Activated CD4-positive, CD25-positive, alpha-beta regulatory T cell (primary cell): ENCODE measurements at places on chromosomes 1 and 21.
A peak's percentile ranks its signal among the peaks of the same experiment; 100 is the strongest.

DNA sequence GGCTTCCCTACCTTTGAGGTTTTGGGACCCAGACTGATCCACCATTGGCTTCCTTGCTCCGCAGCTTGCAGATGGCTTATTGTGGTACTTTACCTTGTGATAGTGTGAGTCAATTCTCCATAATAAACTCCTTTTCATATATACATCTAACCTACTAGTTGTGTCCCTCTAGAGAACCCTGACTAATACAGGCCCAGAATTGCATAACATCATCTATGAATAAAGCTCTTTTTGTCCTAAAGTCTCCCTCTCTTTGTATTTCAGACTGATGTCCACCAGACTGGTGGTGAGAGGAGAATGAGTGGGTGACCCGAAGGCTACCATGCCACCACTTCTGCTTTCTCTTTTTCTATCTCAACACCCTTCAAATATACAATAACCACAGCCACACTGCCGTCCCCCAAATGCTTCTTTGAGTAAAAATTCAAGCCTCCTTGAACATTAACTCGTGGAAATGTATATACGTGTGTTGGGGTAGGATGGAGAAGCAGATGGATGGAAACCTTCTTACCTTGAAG, 265.7 kb downstream of the PTBP2 start:
- DNase-seq: no peak

DNA sequence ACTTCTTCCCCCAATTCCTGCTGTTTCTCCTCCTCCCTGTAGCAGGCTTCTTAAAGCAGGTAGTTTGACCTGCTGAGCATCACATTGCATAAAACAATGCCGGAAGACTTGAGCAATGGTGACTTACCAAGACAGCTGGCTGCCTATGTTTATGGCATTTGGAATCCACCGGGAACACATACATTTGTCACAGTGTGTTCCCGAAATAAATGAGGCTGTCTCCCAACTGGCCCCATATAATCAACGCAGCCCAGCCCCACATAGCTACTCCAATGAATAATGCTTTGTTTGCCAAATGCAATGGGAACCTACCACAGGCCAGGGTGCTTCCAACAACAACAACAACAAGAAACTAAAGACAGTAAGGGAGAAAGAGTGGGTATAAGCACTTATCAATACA, 186.1 kb upstream of the MAP1LC3C start:
- DNase-seq: no peak

- no peak for DNase-seq
Observed at GRCh38 chr1:202130816-202131522, 8.3 kb downstream of the GPR37L1 start.

DNA sequence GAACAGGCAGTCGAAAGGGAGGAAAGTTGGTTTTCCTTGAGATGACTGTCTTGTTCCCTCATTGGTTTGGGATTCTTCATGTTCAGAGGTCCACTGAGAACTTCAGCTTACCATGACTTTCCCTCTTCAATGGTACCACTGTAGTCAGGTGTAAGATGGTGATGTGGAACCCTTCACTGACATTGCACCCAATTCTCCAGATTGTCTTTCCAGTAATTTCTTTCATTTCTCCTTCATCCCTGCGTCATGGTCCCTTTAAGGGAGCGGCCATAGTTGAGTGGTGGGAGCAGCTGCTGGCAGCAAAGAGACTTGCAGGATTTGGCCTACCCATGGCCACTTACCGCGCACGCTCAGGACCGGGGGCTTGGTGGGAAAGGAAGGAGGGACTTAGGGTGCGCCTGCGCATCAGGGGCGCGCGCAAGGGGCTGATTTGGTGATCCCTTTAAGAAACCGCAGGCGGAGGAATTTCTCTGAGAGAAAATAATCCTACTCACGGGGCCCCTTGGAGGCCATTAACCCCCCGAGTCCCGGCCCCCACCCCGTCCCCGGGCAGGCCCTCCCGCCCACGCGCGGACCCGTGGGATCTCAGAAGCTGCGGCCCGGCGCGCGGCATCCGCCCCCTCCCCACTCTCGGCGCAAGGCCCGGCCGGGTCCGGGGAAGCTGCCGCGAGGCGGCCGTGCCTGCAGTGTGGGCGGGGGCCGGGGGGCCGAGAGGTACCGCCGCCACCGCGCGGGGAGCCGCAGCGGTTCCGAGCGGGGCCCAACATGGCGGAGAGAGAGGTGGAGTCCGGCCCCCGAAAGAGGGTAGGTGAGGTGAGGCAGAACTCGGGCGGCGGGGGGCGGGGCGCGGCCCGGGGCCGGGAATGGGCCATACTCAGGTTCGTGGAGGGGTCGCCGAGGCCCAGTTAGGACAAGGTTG, at the start of gene ZMYM4:
Gene ZMYM4, plus strand, starts transcription at position 428 of the 919 bp plus-strand sequence. Its CDS starts 338 bp downstream, at position 766.
- DNase-seq: peak; percentile 73

- DNase-seq: no peak
Observed at GRCh38 chr1:202711949-202712635, 1.8 kb upstream of the SYT2 start.

GRCh38 chr21:45899317-45900033, 82.1 kb upstream of the COL6A1 start:
- DNase-seq: no peak

- no peak for DNase-seq
Observed at GRCh38 chr1:168135921-168136708, 615 bp downstream of the GPR161 start.

GRCh38 chr1:12344596-12345349, 114.9 kb downstream of the VPS13D start:
- DNase-seq: no peak

- no peak for DNase-seq
Observed at GRCh38 chr1:65504263-65504662, 83.8 kb downstream of the LEPR start.

DNA sequence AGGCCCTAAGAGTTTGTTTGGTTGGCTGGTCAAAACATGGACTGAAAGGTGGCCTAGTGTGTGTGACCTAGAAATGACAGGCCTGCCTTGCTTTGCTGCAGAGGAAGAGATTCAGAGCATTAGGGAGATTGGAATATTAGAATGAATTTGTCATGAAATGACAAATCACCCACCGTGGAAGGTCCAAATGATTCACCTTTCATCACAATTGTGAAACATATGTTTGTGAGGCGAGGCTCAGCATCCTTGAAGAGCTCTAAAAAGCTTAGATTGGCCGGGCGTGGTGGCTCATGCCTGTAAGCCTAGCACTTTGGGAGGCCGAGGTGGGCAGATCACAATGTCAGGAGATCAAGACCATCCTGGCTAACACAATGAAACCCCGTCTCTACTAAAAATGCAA, 5.5 kb downstream of the LCE1B start:
- no peak for DNase-seq

DNA sequence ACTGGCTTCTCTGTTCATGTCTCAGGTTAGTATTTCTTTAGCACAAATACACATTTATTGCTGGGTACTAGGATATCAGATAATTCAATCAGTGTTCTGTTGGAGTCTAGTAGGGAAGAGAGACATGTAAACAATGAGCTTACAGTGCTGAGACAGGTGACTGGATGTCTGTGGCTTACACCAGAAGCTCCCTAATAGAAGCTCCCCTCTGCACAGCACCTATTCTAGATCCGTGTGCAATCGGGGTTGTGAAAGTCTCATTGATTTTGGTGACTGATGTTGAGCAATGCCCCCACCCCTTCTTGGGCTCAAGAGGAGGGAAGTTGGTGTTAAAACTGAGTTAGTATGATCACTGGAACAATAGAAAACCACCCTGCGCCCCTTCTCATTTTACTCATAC, 279.2 kb downstream of the RPS6KC1 start:
- no peak for DNase-seq

- no peak for DNase-seq
Observed at GRCh38 chr21:27582246-27582947, 615.5 kb upstream of the ADAMTS5 start.

DNA sequence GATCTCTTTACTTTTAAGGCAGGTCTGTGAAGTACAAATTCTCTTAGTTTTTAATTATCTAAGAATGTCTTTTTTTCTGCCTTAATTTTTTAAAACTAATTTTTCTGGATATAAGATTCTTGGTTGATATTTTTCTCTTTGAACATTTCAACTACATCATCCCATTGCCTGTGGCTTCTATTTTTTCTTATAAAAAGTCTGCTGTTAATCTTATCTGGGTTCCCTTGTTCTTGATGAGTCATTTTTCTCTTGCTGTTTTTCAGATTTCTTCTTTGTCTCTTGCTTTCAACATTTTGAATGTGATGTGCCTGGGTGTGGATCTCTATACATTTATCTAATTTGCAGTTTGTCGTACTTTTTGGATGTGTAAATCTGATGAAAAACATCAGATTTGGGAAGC, 525.2 kb upstream of the PBX1 start:
- no peak for DNase-seq

DNA sequence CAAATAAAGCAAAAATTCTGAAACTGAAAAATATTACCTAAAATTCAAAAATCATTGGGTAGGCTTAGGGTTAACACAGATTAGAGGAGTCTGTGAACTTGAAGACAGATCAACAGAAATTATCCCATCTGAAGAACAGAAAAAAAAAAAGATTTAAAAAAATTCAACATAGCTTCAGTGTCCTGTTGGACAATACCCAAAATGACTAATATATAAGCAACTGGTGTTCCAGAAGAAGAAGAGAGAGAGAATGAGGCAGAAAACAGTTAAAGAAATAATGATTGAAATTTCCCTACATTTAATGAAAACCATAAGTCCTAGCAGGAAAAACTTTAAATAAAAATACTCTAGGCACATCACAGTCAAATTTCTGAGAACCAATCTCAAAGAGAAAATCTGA, 31.5 kb downstream of the TMCO1 start:
- DNase-seq: no peak

DNA sequence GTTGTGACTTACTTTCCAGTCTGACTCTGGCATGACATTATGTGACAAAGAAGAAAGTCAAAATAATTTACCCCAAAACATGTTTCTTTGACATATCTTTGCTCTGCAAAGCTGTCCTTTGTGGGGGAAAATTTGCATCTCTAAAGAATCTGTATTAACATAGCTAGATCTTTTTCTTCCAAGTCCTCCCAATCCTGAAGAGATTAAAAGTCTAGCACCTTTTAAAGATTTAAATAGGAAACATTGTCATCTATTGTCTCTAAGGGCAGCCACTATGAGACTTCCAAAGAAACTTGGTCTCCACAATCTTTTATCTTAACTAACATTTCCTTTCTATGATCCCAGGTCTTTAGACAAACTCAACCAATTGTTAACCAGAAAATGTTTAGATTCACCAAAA, 16.0 kb downstream of the LRRC3 start:
- no peak for DNase-seq

- no peak for DNase-seq
Observed at GRCh38 chr1:62090016-62090415, 104.6 kb upstream of the L1TD1 start.

DNA sequence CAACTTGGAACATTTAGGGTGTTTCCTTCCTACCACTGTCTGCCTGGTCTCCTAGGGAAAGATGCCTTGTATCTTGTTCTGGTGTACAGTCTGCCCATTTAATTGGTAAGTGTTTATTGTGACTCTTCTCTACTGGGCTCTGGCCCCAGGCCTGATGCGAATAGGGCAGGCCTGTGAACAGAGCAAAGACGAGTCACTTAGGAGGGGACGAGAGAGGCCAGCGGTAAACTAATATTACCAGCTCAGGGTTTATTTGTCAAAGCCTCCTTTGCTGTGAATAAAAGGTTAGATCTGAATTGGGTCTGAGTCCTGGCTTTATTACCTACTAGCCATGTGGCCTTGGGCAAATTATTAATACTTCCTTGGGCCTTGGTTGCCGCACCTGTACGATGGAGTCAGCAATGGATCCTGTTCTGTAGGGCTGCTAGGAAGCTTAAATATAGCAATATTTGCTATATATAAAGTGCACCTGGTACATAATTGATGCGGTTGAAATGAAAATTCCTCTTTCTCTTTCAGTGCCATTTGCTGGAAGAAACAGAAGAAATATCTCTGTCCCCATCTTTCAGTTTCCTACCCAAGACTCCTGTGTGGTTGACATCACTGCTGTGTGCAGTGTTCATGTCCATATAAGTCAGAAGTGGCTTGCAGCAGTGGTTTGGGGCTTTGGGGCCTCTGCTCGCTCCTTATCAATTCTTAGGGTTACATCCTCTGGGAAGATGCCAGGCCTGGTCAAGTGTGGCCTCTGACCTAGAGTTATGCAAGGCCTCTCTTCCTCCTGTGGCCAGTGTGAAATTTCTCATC, 32.4 kb downstream of the MAPKAPK2 start:
- no peak for DNase-seq

GRCh38 chr1:231618609-231619256, 7.9 kb upstream of the DISC1 start:
- DNase-seq: no peak

DNA sequence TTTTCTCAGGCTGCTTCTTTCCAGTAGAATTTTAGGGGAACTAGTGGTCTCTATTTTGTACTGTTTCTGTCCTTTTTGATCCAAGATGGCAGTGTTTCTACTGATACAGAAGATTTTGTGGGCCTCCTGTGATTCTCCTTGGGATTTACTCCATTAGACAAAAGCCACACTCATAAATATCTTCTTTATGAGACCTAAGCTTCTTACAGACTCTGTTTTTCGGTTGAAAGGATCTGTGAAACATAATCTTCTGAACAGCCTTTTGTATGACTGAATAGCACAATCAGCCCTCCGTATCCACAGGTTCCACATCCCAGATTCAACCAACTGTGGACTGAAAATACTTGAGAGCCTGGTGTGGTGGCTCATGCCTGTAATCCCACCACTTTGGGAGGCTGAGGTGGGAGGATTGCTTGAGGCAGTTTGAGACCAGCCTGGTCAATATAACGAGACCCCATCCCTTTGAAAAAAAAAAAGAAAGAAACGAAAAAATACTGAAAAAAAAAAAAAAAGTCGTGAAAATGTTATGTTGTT, 10.8 kb upstream of the PSMD4 start:
- no peak for DNase-seq

GRCh38 chr1:5994713-5995621, 2.7 kb upstream of the NPHP4 start:
- DNase-seq: no peak

- no peak for DNase-seq
Observed at GRCh38 chr1:92980732-92981647, 19.7 kb upstream of the DIPK1A start.

- no peak for DNase-seq
Observed at GRCh38 chr1:37995751-37996345, 6.0 kb upstream of the SF3A3 start.

- DNase-seq: no peak
Observed at GRCh38 chr1:4267381-4268261, 367.5 kb upstream of the C1orf174 start.

GRCh38 chr1:192516776-192517297, 58.7 kb upstream of the RGS1 start:
- DNase-seq: no peak

DNA sequence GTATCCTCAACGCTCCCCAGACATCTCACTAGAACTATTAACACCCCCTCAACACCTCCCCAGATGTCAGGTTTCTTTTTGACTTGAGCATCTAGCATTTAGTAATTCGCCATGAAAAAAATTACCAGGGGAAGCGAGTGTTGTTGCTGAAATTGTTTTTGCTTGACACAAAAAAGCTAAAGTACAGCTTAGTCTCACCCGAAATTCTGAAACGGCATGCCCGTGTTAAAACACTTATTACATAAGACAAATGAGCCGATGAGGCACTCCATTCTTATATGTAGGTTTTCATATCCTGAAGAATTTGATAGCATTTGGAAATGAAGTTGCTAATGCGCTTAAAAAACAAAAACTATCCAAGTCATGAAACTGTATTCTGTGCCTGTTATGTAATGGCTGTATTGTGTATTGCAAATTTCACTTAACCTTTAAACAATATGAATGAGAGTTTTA, 1.3 kb upstream of the NRIP1 start:
- no peak for DNase-seq
